NCI-H345 (cell line): ENCODE measurements at places on chromosomes 2 and 18.

GRCh38 chr2:241391892-241392665 lies 36.0 kb downstream of the FARP2 start:
- DNase-seq = peak; percentile 2

DNA sequence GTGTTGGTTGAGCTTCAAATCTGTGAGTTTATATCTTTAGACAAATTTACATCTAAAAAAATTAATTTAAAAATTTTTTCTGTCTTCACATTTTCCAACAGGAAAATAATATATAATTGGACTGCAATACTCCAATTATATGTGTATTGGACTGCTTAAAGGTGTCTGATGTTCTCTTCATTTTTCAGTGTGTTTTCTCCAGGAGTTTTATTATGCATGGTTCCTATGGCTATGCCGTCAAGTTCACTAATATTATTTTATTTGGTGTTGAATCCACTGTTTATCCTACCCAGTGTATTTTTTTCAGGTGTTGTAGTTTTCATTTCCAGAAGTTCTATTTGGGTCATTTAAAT lies 62.1 kb upstream of the CTLA4 start:
- no peak for DNase-seq

DNA sequence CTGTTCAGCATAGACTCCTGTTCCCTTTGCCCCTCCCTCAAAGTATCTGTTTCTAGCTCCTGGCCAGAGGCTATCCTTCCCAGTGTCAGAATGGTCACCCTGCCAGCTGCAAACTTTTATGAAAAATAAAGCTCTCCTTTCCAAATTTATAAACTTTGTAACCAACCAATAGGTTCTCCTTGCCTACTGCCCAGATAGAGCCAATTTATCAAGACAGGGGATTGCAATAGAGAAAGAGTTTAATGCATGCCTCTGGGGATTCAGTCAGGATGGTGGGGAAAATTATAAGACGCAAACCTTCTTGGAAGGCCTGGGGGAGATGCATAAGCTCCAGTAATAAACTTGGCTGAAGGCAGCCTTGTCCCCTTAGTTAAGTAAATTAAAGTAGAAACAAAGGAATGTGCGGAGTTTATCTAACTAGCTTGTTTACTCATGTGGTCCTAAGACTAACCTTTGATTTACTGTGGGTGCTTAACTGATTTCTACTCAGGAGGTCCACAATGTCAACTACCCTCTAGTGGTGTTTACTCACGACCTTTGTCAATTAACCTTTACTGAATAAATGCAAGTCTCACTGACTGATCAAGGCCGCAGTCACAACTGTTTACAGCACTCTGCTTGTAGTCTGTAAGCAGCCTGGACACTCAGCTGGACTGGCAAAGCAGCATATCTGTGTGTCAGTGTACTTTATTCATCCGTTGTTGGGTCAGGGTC lies 42.9 kb upstream of the PDK1 start:
- DNase-seq = no peak

DNA sequence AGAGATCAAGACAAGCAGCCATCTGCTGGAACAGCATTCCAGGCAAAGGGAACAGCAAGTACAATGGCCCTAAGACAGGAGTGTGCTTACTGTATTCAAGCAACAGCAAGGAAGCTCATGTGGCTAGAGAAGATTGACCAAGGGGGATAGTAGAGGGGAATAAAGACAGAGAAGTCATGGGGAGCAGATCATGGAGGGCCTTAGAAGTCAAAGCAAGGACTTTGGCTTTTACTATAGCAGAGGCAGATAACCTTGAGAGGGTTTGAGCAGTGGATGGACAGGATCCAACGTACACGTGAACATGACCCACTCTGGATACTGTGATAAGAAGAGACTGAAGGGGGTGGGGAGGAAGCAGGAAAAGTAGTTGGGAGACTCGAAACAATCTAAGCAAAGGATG lies 26.9 kb downstream of the SP5 start:
- no peak for DNase-seq

DNA sequence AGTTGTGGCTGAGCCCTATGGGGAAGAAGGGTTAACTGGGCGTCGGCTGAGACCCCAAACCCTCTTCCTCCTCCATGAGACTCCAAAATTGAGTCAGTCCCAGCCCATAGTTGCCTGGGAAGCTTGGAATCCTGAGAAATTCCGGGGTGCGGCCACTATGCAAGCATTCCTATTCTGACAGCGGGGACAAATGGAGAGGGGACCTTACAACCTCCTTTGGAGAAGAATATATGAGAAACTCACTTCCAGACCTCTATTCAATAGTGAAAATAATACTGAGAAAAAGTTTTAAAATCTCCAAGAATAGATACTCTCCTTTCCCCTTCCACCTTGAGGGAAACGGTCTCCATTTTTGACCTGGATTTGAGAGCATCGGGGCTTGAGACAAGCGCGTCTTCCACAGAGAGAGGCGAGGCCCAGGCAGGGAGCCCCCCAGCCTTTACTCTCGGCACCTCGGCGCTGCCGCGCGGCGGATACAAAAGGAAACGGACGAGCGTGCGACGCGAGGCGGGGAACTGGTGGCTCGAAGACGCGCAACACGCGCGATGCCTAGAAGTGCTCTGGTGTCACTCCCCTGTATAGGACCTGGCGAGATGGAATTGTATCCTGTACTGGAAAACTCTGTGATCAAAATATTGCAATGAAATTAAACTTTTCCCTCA lies 11.1 kb downstream of the NR4A2 start:
- DNase-seq = no peak

GRCh38 chr2:134875309-134875708 lies 36.9 kb downstream of the ACMSD start:
- no peak for DNase-seq

GRCh38 chr2:25255745-25256487 lies 85.8 kb downstream of the DNMT3A start:
- DNase-seq = no peak

DNA sequence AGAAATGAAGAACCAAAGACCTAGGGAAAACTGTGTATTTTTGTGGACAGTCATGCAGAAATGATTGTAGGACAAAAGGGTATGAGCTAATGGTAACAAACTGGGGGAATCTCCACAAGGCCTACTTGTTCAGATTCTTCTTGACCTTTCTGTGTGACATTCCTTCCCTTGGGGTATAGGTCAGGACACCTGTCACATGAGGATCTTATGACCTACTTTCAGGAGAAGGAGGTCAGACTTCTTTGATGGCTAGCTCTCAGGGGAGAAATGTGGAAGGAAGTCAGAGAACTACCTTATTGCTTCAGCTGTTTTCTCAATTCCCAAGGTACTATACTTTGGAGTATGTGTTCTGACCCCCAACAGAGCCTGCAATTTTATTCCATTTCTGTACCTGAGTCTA lies 40.7 kb upstream of the TANK start:
- no peak for DNase-seq

DNA sequence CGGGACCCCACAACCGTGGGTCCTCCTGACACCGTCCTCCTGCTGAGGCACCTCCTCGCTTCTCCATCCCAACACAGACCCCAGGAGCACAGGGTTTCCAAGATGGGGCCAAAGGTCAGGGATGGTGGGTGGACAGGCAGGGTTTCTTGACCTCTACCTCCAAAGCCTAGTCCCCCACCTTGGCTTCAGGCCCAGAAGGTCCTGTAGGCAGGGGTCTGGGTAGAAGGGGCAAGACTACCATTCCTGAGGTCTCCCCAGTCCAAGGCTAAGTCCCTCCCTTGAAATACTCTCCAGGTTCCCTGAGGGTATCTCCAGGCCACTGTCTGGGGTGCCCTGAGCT lies 7.1 kb downstream of the CYP26B1 start:
- DNase-seq = no peak

- DNase-seq = no peak
Observed at GRCh38 chr2:226796840-226797288, 2.8 kb downstream of the IRS1 start.

GRCh38 chr2:84897773-84898172 lies 7.7 kb upstream of the TMSB10 start:
- no peak for DNase-seq

DNA sequence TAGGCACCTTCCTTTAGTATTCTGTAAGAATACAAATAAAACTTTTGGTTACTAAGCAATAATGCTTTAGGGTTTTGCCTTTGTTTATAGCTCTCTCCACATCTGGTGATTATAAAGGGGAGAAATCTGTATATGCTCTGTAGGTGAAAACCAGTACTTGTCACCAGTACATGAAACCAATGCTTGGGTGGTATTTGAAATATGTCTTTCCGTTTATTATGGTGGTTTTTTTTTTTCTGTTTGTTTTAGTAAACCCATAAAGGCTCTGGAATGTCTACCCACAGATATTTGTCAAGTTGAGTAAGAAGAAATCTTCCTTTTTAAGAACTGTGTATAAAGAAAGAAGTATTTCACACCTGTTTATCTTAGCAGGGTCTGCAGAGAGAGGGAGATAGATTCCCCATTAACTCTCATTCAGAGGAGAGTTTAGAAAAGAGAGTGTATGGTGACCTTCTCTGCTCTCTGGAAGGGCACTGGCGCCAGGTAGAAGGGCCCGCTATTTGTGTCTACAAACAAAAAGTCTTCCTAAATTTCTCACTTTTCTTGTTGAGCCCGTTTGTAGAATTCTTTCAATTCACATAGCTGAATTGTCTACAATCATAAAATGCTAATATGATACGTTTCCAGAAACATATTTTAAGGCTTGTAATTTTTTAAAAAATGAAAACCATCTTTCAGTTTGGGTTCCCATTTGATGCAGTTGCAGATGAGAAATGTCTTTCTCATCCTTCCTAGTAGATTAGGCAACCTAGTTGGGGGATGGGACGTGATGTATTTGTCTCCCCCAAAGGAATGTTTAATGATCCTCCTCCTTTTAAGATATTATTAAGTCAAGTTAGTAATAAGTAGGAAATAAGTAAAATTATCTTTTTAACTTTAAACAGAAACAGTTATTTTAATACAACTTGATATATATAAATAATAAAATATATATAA lies 33.9 kb downstream of the MAP3K20 start:
- DNase-seq = no peak

- no peak for DNase-seq
Observed at GRCh38 chr2:174607989-174608865, 10.6 kb upstream of the WIPF1 start.

- peak; percentile 12 for DNase-seq
Observed at GRCh38 chr2:212548455-212548819, 9.8 kb upstream of the ERBB4 start.
